Kidney capillary endothelial cell (primary cell): ENCODE measurements at places on chromosomes 2 and 18.

GRCh38 chr2:120794716-120795115 lies 59.0 kb downstream of the GLI2 start:
- DNase-seq, result no peak

GRCh38 chr2:98568161-98568956 lies 40.0 kb downstream of the COA5 start:
- DNase-seq, result no peak

- no peak for DNase-seq
Observed at GRCh38 chr18:36590621-36591580, 237.9 kb downstream of the TPGS2 start.

DNA sequence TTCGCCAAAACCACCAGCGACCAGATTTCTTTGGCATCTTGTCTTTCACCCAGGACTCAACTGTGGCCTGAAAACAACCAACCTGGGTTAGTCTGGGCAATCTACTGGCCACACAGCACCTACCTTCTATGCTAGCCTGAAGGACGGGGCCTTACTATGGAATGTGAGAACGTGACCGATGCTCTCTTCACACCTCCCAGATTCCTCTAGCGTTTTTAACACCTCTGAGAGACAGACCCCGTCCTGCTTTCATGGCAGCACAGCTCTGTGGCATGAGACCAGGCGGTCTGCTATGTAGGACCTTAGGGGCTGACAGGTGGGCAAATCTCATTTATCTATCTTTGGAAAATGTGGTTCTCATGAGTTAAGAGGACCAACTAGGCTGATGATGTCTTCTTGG lies 80.9 kb downstream of the EMILIN2 start:
- DNase-seq, result no peak

GRCh38 chr2:48423376-48423775 lies 106.6 kb upstream of the STON1 start:
- DNase-seq, result peak; percentile 87

DNA sequence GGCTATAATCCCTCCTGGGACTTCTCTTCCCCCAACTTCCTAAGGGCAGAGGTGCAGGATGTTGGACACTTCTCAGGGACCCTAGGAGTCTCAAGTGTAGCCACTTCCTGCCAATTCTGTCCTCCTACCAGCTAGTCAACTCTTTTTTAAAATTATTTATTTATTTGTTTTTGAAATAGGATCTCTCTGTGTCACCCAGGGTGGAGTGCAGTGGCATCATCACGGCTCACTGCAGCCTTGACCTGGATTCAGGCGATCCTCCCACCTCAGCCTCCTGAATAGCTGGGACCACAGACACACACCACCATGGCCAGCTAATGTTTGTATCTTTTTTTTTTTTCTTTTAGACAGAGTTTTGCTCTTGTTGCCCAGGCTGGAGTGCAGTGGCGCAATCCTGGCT lies 11.5 kb downstream of the SFTPB start:
- no peak for DNase-seq

- peak; percentile 50 for DNase-seq
Observed at GRCh38 chr18:25896178-25896780, 194.1 kb downstream of the SS18 start.

DNA sequence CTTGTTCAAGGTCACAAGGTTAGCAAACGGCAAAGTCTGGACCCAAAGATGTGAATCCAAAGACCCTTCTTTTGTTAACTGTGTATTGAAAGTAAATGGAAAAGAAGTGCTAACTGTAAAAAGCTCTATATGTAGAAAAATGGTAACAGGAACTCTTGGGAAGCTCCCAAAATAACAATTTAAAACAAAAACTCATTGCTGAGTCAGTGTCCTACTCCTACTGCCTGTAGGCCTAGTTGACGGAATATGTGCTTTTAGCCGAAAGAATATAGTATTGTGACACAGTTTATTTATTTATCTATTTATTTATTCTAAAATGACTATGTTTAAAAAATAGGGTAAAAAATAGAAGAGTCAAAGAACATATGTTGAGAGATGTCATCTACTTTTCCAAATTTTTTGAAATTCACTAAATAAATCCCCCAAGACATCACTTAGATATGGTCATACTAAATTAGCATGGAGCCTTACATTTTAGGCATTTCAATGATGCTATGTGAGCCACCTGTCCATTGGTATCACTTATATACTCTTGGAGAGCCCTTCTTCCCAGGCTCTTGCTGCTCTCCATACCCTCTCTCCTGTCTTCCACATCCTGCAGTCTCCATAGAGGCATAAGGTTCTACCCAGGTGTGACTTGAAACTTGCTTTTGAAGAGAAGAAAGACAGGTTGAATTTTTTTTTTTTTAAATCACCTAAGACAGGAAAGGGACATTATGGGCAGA lies 13.7 kb downstream of the COL5A2 start:
- no peak for DNase-seq

GRCh38 chr2:86396291-86396785 lies 44.8 kb upstream of the KDM3A start:
- DNase-seq, result no peak

DNA sequence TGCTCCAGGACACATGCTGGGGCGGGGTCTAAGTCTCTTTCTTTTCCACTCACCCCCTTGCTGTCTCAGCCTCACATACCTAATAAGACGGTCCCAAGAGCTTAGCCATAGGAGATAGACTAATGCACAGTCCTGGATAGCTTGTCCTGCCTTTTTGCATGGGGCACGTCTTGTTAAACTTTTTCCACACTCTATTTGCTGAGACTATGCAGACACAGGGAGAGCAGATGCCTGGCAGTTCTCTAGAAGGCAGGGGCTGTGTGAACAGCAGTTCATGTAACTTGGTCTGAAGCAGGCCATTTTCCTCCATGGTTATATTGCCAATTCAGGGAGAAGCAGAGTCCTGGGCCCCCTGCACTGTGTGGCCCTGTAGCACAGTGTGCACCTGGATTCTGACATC lies 142.1 kb downstream of the SEPTIN10 start:
- DNase-seq, result no peak

DNA sequence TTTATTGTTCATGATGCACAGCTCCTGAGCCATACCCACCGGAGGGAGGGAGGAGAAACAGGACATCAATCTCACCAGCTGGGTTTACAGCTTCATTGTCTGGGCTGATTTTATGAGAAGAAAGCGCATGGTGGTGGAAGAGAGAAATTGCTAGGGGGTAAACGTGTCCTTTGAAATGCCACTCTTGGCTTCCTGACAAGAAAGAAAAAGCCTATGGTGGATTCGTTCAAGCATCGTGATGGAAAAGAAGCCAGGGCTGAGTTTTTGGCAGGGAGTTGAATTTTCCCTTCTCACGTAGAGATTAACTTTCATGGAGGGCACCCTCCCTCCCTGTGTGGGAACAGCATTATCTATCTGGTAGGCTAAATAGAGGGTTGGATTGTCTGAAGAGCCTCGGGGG lies 502.0 kb downstream of the SLC4A3 start:
- no peak for DNase-seq

- DNase-seq, result no peak
Observed at GRCh38 chr2:142592171-142592570, 285.3 kb upstream of the KYNU start.
